ENCODE measurements at places on chromosomes 13 and 19.

DNA sequence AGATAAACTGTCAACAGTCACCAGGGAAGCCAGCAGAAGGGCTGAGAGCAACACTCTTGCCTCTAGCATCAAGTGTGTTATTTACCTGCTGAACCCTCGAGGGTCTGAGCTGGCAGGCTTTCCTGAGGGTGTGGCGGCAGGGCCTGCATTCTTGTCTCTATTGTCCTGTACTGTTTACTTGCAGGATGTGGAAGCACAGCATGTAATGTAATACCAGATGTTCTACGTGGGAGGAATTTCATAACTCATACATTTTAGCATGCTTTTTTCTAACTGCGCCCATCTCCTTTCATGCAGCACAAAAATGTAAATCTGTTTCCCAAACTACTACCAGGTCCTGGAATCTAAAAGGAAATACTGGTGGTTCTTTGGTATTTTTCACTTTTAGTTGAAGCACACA lies 153.1 kb downstream of the RGCC start:
- peak; percentile 96 for DNase-seq

DNA sequence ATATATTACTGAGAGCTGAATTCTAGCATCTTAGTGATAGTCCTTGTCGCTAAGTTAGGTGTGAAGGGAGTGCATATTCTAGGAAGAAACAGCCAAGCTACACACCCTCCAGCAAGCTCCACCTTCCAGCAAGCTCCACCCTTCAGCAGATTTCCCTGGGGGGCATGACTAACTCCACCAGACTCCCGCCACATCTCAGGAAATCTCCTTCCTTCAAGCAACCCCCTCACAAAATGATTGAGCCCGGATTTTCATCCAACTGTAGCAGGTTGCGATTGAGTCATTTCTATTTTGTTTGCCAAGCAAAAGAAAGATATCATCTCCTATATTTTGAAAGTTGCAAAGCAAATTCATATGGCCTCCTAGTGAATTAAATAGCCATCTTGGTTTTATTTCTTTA lies 162.1 kb upstream of the TMTC4 start:
- DNase-seq: no peak

DNA sequence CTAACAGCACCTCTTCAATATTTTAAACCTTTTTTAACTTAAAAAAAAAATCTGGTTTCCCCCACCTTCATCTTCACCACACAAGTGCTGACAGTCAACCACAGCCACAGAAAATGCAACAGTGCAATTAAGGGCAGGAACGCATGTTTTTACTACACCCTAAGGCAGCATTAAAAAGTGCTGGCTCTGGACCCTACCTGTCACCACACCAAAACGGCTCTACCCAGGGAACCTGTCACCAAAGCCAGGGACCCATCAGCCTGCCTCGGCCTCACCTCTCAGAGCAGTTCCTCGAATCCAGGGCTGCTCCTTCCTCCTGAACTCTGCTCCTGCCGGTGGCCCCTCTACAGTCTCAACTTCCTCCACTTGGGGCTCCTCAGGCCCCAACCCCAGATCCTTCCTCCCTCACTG lies 22.5 kb upstream of the SLC35E1 start:
- no peak for DNase-seq

DNA sequence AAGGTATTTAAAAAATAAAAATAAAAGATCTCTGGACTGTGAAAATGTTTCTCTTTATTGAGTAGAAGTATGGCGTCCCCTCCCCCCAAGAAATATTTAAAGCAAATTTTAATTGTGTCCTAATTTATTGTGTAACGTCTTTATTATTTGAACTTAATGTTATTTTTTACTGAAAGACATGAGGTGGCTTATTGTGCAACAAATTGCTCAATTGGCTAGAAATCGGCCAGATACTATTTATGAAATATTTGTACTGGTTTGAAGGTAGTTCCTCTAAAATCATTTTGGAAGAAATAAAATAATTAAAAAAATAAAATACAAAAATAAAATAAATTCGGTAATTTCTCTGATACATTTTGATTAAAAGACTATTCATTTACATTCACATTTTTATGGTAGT lies 162.3 kb downstream of the DACH1 start:
- DNase-seq: no peak

DNA sequence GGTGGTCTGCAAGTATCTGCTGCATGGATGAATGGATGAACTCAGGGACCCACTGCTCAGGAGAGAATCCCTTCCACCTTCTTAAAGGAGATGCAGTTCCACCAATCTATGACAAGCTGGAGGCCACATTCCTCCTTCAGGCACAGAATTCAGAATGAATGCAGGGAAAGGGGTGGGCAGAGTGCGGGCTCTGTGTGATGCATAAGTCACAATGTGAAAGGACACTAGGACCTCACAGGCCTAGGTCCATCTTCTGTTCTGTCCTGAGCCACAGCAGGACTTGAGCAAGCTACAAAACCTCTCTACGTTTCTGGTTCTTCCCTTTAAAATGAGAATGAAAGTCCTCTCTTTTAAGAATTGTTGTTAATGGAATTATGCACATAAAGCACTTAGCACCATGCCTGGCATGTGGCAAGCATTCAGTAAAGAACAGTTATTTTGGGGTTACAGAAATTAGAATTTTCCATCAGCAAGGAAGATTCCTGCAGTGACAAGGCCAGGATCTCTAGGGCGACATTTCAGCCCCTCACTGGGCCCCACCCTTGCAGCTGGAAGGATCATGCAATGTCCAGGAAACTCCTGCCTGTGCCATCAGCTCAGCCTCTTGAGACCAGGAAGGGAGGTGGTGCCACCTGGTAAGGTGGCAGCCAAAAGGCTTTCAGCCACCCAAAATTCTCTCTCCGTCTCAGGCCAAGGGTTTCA lies 38.7 kb downstream of the TSHZ3 start:
- DNase-seq: no peak

DNA sequence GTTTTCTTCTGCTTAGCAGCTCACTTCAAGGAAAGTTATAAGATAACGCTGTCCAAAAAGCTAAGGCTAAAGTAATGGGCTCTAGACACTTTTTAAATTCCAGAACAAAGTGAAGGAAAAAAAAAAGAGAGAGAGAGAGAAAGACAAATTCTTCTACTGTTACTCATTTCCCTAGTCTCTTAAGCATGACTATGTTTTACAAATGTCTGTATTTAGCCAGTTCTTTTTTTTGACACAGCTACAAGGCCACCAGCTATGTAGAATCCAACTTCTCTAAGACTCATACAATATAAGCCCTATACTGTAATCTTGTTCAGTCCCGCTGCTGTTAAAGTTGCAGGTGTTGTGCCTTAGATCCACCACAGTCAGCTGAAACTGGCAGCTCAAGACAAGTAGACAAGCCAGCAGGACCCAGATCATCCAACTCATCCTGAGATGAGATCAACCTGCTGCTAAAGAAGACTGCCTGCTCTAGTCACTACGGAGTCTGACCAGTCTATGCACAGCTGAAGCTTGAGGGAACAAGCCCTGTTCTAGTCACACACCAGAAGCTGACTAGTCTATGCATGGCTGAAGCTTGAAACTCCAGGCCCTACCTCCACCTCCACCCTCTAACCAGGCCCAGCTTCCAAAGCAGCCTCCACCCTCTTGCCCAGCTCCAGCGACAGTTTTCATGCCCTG lies 10.3 kb upstream of the ZNF83 start:
- DNase-seq: no peak

- peak; percentile 89 for DNase-seq
Observed at GRCh38 chr19:12933287-12934072, at the start of gene FARSA. FARSA (minus strand) TSS chr19:12933711; CDS start chr19:12933696, 15 bp downstream.

DNA sequence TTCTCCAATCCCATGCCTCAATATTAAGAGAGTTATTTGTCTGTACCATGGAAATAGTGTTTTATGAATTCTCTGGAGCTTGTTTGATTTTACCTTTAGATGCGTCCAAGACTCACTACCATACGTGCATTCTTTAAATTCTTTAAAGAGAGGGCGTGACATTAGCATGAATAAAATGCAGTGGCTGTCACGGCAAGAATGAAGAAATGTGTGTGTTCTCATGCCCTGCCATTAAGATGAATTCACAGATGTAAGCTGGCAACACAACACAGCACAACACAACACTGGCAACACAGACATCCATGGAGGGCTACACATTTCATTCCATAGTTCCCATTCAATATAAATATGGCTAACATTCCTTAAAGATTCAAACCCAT lies 213.4 kb downstream of the ENOX1 start:
- peak; percentile 38 for DNase-seq

GRCh38 chr13:75803164-75803611 lies 167.1 kb downstream of the LMO7 start:
- DNase-seq: no peak

- DNase-seq: no peak
Observed at GRCh38 chr19:46970815-46971214, 48.8 kb upstream of the NPAS1 start.

- DNase-seq: no peak
Observed at GRCh38 chr13:95708391-95708774, 31.4 kb downstream of the DNAJC3 start.

DNA sequence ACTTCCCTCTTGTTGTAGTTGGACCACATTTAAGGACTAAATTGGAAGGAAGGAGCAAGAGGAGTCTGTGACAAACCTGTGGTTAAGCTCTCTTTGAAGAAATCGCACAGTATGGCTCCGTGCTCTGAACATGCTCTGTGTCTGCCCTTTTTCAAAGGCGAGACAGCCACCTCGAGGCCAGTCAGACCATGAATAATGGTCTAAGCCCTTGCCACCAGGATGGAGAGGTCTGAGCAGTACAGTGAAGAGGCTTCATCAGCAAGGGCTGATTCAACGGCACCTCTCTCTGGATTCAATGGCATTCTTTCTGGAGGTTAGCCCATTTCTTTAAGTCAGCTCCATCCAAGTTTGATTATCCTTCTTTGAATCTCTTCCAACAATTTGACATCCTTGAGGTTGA lies 30.9 kb downstream of the FAM216B start:
- no peak for DNase-seq

DNA sequence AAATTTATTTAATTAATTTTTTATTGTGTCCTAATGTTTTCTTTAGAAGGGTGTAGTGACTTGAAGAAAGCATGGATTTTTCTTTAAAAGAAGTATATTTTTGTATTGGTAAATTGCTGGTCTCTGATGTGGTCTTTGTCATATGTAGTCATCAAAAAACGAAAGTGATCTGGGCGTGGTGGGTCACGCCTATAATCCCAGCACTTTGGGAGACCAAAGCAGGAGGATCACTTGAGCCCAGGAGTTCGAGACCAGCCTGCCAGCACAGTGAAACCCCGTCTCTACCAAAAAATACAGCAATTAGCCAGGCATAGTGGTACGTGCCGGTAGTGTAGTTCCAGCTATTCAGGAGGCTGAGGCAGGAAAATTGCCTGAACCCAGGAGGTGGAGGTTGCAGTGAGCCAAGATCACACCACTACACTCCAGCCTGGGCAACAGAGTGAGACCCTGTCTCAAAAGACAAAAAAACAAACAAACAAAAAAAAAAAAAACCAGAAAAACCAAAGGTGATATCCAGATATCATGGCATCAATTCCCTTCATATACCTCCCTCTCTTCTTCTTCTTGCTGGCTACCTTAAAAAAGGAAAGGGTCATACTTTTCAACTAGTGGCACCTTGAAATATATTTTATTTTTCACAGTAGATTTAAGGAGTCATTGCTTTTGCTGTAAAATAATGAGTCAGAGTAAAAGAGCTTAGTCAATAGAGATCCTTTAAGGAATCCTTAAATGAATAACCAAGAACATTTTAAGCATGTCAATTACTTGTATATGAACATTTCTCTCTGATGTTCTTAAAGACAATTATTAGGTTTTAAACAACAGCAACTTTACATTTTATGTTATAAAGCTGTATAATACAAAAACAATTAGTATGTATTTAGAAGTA lies 19.9 kb downstream of the KCTD4 start:
- DNase-seq: no peak

DNA sequence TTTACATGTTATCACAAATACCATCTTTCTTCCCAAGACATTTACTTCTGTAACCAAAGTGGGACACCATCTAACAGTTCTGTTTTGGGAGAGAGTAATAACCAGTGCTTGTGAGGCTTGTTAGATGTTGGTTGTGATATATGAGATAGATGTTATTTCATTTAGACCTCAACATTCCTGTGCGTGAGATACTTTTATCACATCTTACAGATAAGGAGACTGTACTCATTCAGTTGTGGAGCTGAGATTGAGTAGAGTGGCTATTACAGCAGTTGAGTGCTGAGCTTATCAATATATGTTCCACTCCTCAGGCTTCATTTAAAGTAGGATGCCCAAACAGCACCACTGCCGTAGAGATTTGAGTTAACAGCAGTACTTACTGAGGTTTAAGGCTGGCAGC lies 43.1 kb downstream of the USPL1 start:
- no peak for DNase-seq

GRCh38 chr13:70391678-70392077 lies 283.4 kb upstream of the KLHL1 start:
- DNase-seq: no peak

GRCh38 chr13:79781829-79782540 lies 301.0 kb downstream of the NDFIP2 start:
- no peak for DNase-seq

GRCh38 chr19:6066661-6067646 lies 43.3 kb downstream of the RFX2 start:
- DNase-seq: peak; percentile 65

- no peak for DNase-seq
Observed at GRCh38 chr19:33245948-33246708, 20.5 kb upstream of the SLC7A10 start.

- no peak for DNase-seq
Observed at GRCh38 chr19:49683814-49684250, 5.6 kb upstream of the ADM5 start.

DNA sequence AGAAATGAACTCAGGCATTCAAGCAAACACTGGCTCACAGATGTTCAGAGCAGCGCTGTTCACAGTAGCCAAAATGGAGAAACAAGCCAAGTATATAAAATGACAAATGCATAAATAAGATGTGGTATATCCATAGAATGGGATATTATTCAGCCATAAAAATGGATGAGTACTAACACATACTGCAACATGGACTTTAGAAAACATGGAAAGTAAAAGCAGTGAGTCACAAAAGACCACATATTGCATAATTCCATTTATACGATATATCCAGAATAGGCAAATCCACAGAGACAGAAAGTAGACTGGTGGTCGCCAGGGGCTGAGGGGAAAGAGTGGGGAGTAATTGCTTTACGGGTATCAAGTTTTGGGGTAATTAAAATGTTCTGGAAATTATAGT lies 6.6 kb downstream of the ZNF837 start:
- DNase-seq: no peak

Measured in SW480 (cell line).